NCI-H1417 (cell line): ENCODE measurements at places on chromosomes 7 and 10.

DNA sequence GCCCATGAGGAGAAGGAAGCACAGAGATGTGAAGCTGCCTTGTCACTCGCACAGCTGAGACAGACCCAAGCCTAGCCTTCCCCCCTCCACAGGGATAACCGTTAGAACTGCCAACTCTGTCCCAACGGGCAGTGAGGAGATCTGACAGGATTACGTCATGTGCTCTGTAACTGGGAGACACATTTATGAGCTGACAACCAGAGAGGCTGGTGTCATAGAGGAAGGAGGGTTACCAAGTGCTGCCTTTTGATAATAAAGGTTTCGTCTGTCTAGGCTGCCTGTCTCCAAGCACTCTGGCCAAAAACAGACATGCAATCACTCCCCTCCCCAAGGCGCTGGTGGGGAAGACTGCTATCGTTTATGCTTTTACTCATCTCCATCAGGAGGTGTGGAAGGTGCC lies 165.9 kb downstream of the PLXNA4 start:
- no peak for DNase-seq

DNA sequence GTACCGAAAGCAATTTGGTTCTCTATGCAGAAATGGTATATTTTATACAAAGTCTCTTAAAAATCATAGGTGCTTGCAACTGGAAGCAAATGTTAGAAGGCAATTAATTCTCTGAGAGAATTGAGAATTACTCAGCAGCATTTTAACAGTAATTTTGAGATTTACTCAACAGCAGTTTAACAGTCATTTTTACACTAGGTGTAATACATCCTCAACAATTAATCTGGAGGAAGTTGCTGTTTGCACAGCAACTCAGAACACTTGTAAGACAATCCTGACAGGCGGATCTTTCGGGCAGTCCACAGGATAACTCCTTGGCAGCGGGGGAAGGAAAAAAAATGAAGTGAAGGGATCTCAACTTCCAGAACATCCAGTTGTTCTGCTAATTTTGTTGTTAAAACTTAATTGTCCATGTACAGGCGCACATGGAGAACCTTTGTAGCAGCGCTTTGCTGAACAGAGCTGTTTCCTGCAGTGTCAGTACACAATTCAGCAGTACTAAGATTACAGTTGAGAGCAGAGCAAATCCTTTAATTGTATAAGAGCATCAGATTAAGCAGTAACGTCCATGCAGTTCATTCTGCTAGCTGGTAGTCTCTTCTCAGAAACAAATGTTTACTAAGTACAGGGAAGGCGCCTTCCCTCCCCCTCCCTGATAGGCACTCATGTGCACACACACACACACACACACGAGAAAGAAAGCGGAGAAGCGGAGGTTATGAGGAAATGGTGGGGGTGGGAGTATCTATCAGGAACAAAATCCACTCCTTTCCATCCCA lies 43.8 kb downstream of the ENO4 start:
- DNase-seq, result peak; percentile 47

DNA sequence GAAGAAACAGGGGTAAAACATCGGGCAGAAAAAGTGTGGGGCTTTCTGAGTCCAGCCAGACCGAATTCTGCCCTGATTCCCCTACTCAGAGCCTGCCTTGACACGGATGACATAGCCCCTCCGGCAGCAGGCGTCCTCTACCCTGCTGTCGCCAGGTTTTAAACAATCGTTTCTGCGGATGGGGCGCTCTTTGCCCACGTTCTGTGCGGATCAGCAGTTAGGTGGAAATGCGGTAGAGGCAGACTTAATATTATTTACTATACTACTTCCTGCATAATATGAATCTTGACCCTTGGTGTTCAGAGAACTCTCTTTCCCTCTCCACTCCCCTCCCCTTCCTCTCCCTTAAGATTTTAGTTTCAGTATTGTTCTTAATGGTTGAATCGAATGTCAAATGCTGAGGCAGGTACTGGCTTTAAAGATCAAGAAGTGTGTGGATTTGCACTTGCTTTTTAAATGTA lies 2.4 kb downstream of the GATA3 start:
- no peak for DNase-seq

- DNase-seq, result no peak
Observed at GRCh38 chr7:111789870-111790269, 227.6 kb upstream of the IMMP2L start.

- DNase-seq, result no peak
Observed at GRCh38 chr7:39069896-39070881, 92.5 kb downstream of the POU6F2 start.

- no peak for DNase-seq
Observed at GRCh38 chr7:66826649-66827048, 86.1 kb downstream of the RABGEF1 start.

DNA sequence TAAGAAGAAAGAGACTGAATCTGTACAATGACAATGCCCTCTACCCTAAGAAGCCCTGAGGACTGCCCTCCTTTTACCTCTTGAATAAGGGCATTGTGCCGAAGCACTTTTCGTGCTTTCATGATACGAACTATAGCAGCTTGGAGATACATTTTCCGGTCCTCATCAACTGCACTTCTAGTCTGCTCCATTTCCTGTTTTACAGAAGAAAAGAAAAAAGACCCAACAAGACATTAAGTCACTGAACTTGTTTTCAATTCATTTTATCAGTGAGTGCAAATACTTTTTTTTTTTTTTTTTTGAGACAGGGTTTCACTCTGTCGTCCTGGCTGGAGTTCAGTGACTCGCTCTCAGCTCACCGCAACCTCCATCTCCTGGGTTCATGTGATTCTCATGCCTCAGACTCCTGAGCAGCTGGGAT lies 78.4 kb downstream of the CUL2 start:
- DNase-seq, result no peak

DNA sequence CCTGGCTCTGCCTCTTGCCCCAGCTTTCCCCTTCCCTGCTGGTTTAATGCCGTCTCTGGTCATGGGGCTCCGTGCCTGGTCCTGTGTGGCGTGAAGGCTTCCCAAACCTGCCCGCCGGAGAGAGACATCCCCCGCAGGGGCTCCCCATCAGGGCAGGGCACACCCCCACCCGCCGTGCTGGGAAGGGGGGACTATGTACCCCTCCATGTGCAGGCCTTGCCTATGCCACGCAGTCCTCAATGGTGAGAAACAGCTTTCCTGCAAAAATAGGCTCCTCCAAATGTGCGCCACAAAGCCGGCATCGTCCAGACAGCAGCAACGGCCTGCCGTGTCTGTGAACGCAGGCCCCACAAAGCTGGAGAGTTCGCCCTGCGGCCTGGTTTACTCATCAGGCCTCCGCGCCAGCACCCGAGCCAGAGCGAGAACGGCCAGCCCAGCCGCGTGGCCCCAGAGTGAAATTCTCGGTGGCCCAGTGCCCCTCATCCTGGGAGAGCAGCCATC lies 313.4 kb downstream of the DNAJB6 start:
- DNase-seq, result no peak

GRCh38 chr10:7479861-7480598 lies 69.2 kb upstream of the SFMBT2 start:
- no peak for DNase-seq

DNA sequence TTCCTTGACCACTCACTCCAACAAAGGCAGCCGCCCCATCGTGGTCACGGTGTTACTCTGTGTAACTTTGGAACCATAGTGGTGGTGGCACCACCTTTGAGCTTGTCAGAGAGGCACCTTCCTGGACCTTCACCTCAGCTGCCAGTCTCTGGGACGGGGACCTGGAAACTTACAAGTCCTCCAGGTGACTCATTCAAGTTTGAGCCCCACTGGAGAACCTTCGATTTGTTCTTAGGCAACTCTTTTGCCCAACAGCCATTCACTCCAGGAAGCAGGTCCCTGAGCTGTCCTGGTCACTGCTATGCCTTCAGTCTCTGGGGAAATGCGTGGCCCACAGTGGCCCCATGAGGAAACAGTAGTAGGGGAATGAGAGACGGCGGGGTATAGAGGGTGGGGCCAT lies 17.2 kb downstream of the STX1A start:
- no peak for DNase-seq

DNA sequence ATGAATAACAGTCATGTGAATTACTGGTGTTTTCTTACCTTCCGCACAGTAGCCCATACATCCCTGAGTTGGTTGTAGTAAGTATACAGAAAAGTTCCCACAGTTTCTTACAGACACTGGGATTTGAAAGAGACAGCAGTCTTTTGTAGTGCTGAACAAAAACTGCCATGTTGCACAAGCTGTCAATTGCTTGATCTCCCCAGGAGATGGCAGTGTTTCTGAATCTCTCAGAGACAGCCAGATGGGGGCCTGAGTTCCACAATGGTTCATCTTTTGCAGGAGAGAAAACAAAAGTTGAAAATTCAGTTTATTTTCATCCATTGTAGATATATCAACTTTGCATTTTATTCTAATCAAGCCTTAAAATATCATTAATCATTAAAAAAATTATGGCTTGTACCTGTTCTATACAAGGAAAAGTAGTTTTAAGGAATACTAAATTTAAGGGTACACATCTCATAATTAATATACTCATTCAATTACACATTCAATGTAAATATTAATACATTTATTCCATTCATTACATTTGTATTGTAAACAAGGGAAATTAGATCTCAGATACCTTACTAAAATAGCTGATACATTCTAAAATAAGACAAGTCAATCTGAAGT lies 14.5 kb downstream of the VWDE start:
- DNase-seq, result peak; percentile 79

GRCh38 chr7:123958186-123958703 lies 33.2 kb downstream of the SPAM1 start:
- DNase-seq, result no peak

- no peak for DNase-seq
Observed at GRCh38 chr7:130845581-130846085, 111.6 kb upstream of the KLF14 start.

GRCh38 chr7:45543473-45543872 lies 30.7 kb upstream of the ADCY1 start:
- DNase-seq, result no peak

- no peak for DNase-seq
Observed at GRCh38 chr7:16348251-16348650, 73.1 kb downstream of the CRPPA start.

DNA sequence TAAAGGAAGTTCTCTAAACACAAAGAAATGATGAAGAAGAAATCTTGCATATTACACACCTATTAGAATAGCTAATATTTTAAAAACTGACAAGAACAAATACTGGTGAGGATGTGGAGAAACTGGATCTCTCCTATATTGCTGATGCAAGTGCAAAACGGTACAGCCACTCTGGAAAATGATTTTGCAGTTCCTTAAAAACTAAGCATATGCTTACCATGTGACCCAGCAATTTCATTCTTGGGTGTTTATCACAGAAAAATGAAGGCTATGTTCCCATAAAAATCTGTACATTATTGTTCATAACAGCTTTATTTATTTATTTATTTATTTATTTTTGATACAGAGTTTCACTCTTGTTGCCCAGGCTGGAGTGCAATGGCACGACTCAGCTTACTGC lies 14.9 kb upstream of the PLEKHA1 start:
- DNase-seq, result no peak

- DNase-seq, result peak; percentile 77
Observed at GRCh38 chr10:45249978-45250693, 65.3 kb downstream of the OR13A1 start.

GRCh38 chr7:100490483-100491191 lies 6.9 kb downstream of the NYAP1 start:
- peak; percentile 94 for DNase-seq

GRCh38 chr10:104052431-104052830 lies 33.2 kb downstream of the COL17A1 start:
- DNase-seq, result no peak

DNA sequence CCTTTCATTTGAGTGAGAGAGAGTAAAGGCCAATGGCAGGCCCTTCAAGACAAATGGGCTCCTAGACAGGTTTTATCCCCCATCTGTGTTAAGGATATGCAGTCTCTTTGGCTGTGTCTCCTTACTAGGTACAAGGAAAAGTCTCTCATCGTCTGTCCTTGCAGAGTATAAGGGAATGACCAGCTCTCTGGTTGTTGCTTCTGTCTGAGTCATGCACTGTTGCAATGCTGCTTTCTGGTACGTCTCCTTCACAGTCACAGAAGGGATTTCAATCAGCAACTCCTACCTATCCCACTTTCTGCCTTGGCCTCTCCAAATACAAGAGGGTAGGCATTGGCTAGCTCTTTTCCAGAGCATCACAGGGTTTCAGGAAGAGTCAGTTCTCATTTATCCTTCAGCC lies 48.1 kb downstream of the CTTNBP2 start:
- DNase-seq, result no peak

DNA sequence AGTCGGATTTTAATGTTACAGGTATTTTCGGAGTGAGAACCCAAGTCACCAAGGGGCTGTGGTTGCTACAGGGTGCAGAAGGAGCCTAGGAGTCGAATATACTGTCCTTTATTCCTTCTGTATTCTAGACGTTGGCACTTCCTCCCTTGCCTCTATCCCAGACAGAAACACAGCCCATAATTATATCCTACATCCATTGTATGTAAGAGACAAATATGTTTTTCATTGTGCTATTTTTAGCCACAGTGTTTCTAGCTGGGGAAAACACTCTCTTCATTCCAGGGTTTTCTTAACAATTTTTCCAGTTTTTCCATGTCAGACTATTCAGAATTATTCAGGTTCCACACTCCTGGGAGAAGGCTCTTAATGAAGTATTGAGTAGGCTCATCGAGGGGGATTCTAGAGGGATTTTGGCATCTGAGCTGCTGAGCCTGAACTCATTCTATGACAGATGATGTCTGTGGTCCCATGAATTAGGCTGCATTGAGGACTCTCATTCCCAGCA lies 32.6 kb downstream of the KIAA1217 start:
- DNase-seq, result no peak

DNA sequence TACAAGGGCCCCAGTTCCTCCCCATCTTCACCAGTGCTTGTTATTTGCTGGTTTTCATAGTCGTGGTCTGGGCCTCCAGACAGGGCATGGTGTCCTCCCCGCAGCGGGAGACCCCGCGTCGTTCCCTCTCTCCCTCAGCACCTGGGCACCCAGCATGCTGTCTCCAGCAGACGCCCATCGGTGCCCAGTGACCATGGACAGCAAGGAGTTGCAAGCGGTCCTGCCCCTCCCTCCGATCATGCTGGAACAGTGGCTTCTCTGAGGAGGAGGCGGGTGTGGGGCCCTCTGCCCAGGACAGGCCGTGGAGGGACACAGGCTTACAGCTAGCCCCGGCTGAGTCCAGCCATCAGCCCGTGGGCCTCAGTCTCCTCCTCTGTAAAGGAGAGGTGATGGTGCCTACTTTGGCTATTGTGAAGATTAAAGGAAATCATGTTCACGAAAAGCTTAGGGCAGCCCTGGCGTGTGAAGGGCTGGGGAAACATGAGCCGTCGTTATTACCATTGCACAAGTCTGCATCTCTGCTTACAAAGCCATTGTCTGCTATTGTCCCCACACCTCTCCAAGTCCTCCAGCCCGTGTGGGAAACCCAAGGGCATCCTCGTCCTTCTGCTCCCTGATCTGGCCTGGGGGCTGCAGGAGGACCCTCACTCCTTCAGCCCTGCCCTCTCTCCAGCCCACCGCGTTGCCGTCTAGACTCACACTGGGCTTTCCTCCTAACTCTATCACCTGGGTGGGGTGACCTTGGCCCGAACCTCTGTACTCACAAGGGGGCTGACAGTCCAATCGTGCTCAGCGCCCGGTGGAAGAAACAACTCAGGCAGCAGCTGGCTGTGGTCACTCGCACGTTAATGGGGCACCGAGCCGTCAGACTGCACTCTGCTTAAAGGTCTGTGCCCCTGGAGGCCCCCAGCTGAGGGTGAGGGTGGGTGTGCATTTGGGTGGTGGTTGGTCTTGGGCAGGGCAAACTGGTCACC lies 29.9 kb downstream of the EN2 start:
- no peak for DNase-seq
